Stimulated activated naive CD4-positive, alpha-beta T cell (primary cell): ENCODE measurements at places on chromosomes 16 and 17.

- no peak for DNase-seq
Observed at GRCh38 chr16:85423631-85424030, 189.5 kb upstream of the GSE1 start.

DNA sequence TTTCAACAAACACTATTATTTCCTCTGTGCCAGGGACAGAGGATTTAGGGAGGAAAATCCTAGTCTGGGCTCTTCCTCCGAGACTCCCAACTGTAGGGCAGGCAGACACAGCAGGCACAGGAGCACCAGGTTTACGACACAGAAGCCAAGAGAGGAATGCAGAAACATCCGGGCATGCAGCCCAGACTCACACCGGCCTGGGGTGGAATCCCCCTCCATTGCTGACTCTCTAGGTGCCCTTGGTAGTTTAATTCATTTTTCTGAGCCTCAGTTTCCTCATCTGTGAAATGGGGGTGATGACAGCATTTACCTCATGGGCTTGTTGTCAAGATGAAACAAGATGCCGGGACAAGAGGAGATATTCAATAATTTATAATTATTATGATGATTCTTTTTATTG, 14.9 kb downstream of the CA4 start:
- no peak for DNase-seq

- DNase-seq, result no peak
Observed at GRCh38 chr17:43701318-43701743, 39.6 kb upstream of the MEOX1 start.

DNA sequence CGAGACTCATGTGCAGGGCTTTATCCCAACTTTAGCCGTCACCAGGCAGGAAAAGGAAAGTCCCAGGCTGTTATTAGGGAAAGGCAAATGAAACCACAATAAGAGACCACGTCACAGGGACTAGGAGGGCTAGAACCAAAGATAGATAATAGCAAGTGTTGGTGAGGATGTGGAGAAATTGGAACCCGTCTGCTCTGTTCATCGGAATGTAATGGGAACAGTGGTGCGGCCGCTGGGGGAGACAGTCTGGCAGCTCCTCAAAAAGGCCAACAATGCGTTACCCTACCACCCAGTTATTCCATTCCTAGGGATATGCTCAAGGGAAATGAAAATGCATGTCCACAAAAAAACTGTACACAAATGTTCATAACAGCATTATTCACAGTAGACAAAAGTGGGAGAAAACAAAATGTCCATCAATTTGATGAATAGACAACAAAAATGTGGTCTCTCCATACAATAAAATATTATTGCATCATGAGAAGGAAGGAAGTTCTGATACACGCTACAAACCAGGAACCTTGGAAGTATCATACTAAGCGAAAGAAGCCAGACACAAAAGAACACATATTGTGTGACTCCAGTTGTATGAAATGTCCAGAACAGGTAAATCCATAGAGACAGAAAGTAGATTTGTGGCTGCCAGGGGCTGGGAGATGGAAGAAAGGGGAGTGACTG, 19.5 kb upstream of the USP10 start:
- no peak for DNase-seq
